ENCODE measurements at places on chromosomes 11 and 22.
A peak's percentile ranks its signal among the peaks of the same experiment; 100 is the strongest.

GRCh38 chr11:11555208-11555607 is 66.6 kb downstream of the GALNT18 start:
- no peak for DNase-seq

- DNase-seq = no peak
Measured at GRCh38 chr11:117978991-117979390, 7.2 kb upstream of the IL10RA start.

GRCh38 chr11:88246696-88247095 is 71.5 kb upstream of the RAB38 start:
- DNase-seq = peak; percentile 85

- DNase-seq = no peak
Measured at GRCh38 chr11:13297917-13298356, 20.3 kb downstream of the BMAL1 start.

DNA sequence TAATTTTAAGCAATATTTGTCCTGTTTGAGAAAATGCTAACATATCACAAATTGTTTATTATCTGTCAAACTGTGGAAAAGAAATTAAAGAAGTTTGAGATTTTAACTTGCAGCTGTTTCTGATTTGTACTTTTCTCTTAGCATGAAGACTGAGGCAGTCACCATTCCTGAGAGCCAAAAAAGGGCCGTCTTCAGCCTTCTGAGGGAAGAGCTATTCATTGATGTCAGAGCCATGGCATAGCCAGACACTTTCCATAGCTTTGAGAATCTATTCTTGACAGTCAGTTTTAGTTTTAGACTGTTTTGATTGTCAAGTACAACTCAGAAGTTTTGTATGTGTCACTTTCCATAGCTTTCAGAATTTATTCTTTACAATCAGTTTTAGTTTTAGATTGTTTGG is 32.1 kb downstream of the YAP1 start:
- no peak for DNase-seq

DNA sequence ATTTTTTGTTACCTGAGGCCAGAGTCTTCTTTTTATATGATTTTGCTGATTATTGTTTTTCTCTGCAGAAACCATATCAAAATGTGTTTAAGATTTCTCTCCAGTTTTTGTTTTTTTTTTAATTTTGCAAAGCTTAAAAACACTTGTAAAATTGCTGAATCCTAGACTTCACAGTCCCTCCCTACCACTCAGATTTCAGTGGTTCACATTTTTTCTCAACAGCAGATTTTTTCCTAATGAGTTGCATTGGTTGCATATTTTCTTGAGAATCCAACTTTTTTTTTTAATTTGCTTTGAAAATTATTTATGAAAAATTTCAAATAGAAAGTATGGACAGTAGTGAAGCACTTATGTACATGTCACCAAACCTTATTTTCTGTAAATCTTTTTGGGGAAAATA is 5.8 kb downstream of the ARL14EP start:
- DNase-seq = no peak

- no peak for DNase-seq
Measured at GRCh38 chr22:42298746-42299145, 28.3 kb upstream of the TCF20 start.
